RWPE2 (cell line): ENCODE measurements at places on chromosomes 11 and 22.
A peak's percentile ranks its signal among the peaks of the same experiment; 100 is the strongest.

- no peak overlapping the region for H3K27ac ChIP-seq
- H3K27me3 ChIP-seq, result no peaks in the 10 kb centered on the region
- no peaks in the 10 kb centered on the region for H3K4me1 ChIP-seq
- no peaks in the 10 kb centered on the region for H3K36me3 ChIP-seq
- DNase-seq, result no peak
These were observed 16.7 kb downstream of the TP53AIP1 start for GRCh38 chr11:128926000-128926399.

DNA sequence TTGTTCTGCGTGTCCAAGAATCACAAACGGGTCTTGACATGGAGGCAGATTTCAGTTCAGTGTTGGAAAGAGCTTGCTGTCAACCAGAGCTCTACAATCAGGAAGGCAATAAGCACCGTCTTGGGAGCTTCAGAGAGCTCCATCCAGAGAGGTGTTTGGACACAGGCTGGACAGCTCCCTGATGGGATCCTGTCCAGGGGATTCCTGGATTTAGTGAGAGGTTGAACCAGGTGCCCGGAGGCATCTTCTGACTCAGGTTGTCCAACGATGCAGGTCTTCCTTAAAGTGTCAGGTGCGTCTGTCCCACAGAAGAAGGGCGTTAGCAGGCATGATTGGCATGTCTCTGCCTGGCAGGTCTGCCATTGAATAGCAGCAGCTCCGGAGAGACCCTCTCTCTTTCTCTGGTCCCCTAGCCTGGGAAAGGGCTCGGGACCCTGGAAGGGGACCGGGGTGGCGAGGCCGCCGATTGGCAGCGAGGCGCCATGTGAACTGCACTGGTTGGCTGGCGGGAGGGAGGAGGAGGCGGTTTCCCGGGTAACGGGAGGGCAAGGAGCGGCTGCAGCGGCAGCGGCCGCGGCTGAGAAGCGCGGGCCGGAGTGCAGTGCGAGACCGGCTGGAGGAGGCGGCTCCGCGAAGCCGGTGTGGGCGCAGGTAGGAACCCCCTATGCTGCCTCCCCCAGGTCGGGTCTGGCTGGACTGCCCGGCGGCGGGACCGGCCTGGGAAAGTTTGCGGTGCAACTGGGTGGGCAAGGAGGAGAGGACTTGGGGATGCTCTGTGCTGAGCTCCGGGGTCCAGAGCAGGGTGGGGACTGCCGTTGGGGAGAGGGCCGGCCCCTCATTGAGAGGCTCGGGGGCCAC lies 104.1 kb upstream of the E2F8 start:
- H3K4me3 ChIP-seq, result peak overlapping the region; percentile 16
- peaks cover 30% of the 10 kb centered on the region for H3K27me3 ChIP-seq
- no peaks in the 10 kb centered on the region for H3K36me3 ChIP-seq
- no peak overlapping the region for H3K27ac ChIP-seq
- peak; percentile 76 for DNase-seq

DNA sequence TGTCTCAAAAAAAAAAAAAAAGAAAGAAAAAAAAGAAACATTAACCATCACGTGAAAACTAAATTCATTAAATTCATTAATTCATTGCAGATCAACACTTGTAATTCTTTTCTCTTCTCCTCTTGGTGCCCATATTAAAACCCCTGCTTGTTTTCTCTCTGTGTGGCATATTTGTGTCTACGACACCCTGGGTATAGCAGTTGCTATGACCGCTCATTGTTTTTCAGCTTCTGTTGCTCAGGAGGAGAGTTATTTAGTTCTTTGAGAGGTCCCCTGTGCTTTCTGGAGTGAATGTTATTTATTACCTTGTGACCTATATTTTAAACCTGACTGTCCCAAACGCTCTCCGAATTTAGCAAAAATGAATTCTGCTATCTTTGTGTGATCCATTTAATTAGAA lies 62.3 kb upstream of the CLMP start:
- no peak overlapping the region for H3K4me3 ChIP-seq
- no peak for DNase-seq
- no peaks in the 10 kb centered on the region for H3K27me3 ChIP-seq
- H3K36me3 ChIP-seq, result no peaks in the 10 kb centered on the region
- H3K27ac ChIP-seq, result no peak overlapping the region

- H3K4me3 ChIP-seq, result no peak overlapping the region
- no peak overlapping the region for H3K27ac ChIP-seq
- no peak for DNase-seq
- peaks cover 7% of the 10 kb centered on the region for H3K4me1 ChIP-seq
These were observed 1.7 kb downstream of the KLHDC7B start for GRCh38 chr22:50547263-50547985.

DNA sequence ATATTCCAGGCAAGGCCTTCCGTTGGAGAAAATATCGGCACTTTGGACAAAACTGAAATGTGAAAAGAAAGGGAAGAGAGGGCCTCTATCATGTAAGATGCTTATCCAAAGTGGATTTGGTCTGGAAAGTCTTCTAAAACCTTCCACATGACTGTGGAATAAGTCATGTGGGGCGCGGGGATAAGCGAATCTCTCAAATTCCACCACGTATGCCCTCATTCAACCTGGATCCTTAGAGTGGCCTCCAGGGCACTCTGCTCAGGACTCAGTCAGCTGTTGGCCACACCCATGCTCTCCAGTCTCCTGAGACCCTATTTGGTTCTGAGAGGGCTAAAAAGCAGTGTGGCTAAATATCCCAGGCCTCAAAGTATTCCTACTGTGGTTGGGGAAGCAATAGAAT lies 2.0 kb upstream of the TIMP3 start:
- no peak for DNase-seq
- no peak overlapping the region for H3K27ac ChIP-seq
- peaks cover 17% of the 10 kb centered on the region for H3K4me1 ChIP-seq
- H3K36me3 ChIP-seq, result no peaks in the 10 kb centered on the region

GRCh38 chr22:25120093-25120561 lies 79.5 kb upstream of the CRYBB3 start:
- H3K36me3 ChIP-seq, result peaks cover 14% of the 10 kb centered on the region; the same call in 1 of the 2 replicates
- H3K4me1 ChIP-seq, result peaks cover 14% of the 10 kb centered on the region
- H3K4me3 ChIP-seq, result no peak overlapping the region
- peak overlapping the region; percentile 41 for H3K27ac ChIP-seq
- H3K27me3 ChIP-seq, result no peaks in the 10 kb centered on the region

DNA sequence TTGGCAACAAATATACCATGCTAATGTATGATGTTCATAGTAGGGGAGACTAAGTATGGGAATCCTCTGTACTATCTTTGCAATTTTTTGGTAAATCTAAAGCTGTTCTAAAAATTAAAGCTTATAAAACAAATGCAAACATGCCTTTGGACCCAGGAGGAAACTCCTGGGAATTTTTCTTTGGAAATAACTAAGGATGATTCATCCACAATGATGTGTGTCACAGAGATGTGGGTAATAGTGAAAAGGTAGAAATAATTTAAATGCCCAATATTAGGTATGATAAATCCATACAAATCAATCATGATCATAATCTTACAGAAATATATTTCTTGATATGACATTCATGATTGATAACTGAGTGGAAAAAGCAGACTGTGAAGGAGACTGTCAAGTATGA lies 135.8 kb downstream of the TRIM44 start:
- H3K4me3 ChIP-seq, result no peak overlapping the region
- peak overlapping the region; percentile 92 for H3K27ac ChIP-seq
- no peaks in the 10 kb centered on the region for H3K27me3 ChIP-seq
- H3K36me3 ChIP-seq, result no peaks in the 10 kb centered on the region
- peaks cover 76% of the 10 kb centered on the region for H3K4me1 ChIP-seq
- no peak for DNase-seq

- peaks cover 2% of the 10 kb centered on the region for H3K27me3 ChIP-seq
- no peaks in the 10 kb centered on the region for H3K36me3 ChIP-seq
- H3K4me1 ChIP-seq, result no peaks in the 10 kb centered on the region
- H3K27ac ChIP-seq, result no peak overlapping the region
- H3K4me3 ChIP-seq, result no peak overlapping the region
These were observed 84.3 kb downstream of the ARL14EP start for GRCh38 chr11:30406978-30407762.

DNA sequence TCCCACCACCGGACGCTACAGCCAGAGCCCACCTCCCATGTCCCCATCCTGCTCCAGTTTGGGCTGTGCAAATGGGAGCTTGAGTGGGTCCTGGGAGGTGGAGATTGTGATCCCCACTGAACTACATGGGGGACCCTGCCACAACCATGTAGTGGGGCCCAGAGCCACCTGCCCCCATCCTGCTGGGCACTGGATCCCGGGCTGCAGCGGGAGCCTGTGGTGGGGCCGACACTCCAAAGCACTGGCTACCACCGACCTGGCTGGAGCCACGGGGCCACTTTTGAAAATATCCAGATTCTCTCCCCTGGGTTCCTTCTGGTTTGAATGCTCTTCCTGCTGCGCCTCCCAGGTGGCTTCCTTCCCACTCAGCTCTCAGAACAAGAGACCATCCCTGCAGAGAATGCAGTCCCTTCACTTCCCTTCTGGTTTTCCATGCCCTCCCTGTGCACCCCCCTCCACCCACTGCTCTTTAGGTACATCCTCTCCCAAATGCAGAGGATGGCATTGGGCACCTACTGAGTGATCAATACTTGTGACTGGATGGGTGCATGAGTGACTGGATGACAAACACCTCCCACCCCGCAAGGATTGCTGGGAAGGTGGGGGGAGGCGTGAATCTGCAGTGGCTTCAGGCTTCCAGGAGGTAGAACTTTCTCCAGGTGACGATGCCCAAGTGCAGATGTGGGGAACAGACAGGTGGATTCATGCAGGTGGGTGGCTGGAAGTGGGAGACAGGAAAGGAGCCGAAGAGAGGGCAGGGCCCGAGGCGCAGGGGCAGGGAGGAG lies 846 bp upstream of the UNC93B1 start:
- DNase-seq, result peak; percentile 47
- H3K36me3 ChIP-seq, result no peaks in the 10 kb centered on the region
- peak overlapping the region; percentile 42 for H3K4me3 ChIP-seq
- H3K4me1 ChIP-seq, result peaks cover 13% of the 10 kb centered on the region

- no peak for DNase-seq
- H3K27ac ChIP-seq, result no peak overlapping the region
- peaks cover 6% of the 10 kb centered on the region; the same call in 1 of the 2 replicates for H3K36me3 ChIP-seq
- no peaks in the 10 kb centered on the region for H3K4me1 ChIP-seq
- no peaks in the 10 kb centered on the region for H3K27me3 ChIP-seq
These were observed 173.9 kb downstream of the DDX10 start for GRCh38 chr11:108838792-108839105.

GRCh38 chr11:106379712-106380111 lies 302.2 kb downstream of the AASDHPPT start:
- no peaks in the 10 kb centered on the region for H3K27me3 ChIP-seq
- H3K36me3 ChIP-seq, result no peaks in the 10 kb centered on the region
- H3K27ac ChIP-seq, result no peak overlapping the region
- H3K4me3 ChIP-seq, result no peak overlapping the region
- no peaks in the 10 kb centered on the region for H3K4me1 ChIP-seq

GRCh38 chr22:47162865-47163264 lies 400.4 kb downstream of the TBC1D22A start:
- peak; percentile 61 for DNase-seq
- H3K4me1 ChIP-seq, result no peaks in the 10 kb centered on the region
- no peaks in the 10 kb centered on the region for H3K36me3 ChIP-seq
- H3K27me3 ChIP-seq, result no peaks in the 10 kb centered on the region
- no peak overlapping the region for H3K27ac ChIP-seq

GRCh38 chr11:93605642-93606041 lies 55.8 kb upstream of the CEP295 start:
- no peak overlapping the region for H3K27ac ChIP-seq
- H3K4me1 ChIP-seq, result no peaks in the 10 kb centered on the region
- no peak overlapping the region for H3K4me3 ChIP-seq
- no peaks in the 10 kb centered on the region for H3K36me3 ChIP-seq

GRCh38 chr22:37220543-37220981 lies 8.3 kb upstream of the SSTR3 start:
- H3K27ac ChIP-seq, result no peak overlapping the region
- peaks cover 10% of the 10 kb centered on the region; the same call in 1 of the 2 replicates for H3K36me3 ChIP-seq
- H3K4me3 ChIP-seq, result no peak overlapping the region
- no peaks in the 10 kb centered on the region for H3K4me1 ChIP-seq

DNA sequence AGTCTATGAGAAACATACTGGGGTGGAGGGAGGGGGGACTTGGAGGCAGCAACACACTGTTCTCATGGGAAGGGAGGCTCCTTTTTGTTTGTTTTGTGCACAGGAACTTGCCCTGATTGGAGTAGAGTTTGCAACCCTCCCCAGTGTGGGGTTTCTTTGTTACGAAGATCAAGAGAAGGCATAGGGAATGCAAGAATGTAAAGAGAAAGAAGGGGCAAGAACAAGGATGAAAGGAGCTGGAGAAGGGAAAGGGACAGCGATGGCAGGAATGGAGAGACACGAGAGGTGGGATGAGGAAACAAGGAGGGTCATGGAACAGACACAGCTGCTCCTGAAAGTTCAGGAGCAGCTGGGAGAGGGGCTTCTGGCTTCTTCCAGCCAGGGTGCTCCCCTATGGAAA lies 611.7 kb downstream of the NTM start:
- peaks cover 22% of the 10 kb centered on the region for H3K4me1 ChIP-seq
- H3K36me3 ChIP-seq, result no peaks in the 10 kb centered on the region
- H3K4me3 ChIP-seq, result no peak overlapping the region

GRCh38 chr11:103862094-103862801 lies 174.2 kb upstream of the DDI1 start:
- no peaks in the 10 kb centered on the region for H3K4me1 ChIP-seq
- H3K4me3 ChIP-seq, result no peak overlapping the region
- H3K27me3 ChIP-seq, result no peaks in the 10 kb centered on the region
- DNase-seq, result no peak
- no peak overlapping the region for H3K27ac ChIP-seq

- no peak overlapping the region for H3K27ac ChIP-seq
- no peak overlapping the region for H3K4me3 ChIP-seq
- DNase-seq, result no peak
- H3K4me1 ChIP-seq, result no peaks in the 10 kb centered on the region
These were observed 16.9 kb upstream of the TCF20 start for GRCh38 chr22:42287174-42287890.

DNA sequence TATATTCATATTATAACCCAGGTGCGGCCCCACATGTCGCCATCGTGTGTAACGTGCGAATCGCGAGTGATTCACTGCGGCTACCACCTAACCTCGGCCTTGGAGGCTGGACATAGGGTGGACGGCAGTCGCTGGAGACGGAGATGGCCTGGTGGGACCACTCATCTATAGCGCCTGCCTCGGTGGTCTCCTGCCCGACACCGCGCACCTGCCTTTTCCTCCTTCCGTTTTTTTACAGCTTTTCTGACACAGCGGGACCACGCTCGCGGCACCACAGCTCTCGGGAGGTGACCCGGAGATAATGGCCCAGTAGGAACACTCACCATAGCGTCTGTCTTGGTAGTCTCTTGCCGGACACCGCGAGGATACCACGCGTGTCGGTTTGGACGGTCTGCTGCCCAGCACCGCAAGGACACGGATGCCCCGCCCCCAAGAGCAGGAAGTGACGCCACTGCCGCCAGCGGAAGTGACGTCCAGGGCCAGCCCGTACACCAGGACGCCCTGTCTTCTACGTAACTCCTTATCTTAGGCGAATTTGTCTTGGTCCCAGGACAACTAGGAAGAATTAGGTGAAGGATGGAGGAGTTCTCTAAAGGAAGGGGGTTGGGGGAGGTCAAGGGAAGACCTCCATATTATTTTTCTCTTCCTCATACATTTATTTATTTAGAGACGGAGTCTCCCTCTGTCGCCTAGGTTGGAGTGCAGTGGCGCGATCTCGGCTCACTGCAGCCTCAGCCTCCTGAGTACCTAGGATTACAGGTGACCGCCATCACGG lies 6.4 kb downstream of the SNU13 start:
- DNase-seq, result peak; percentile 87
- H3K4me1 ChIP-seq, result peaks cover 23% of the 10 kb centered on the region

GRCh38 chr11:41145420-41145819 lies 314.0 kb downstream of the LRRC4C start:
- no peaks in the 10 kb centered on the region for H3K36me3 ChIP-seq
- H3K27ac ChIP-seq, result no peak overlapping the region
- H3K4me1 ChIP-seq, result no peaks in the 10 kb centered on the region
- H3K27me3 ChIP-seq, result no peaks in the 10 kb centered on the region

- DNase-seq, result peak; percentile 75
- peak overlapping the region; percentile 77 for H3K27ac ChIP-seq
- peaks cover 12% of the 10 kb centered on the region for H3K4me1 ChIP-seq
- no peak overlapping the region for H3K4me3 ChIP-seq
- H3K27me3 ChIP-seq, result no peaks in the 10 kb centered on the region
These were observed 58.2 kb upstream of the FTH1 start for GRCh38 chr11:62025487-62026105.
